ENCODE measurements at places on chromosomes 6 and 20. TPM values are rescaled to one million over a fixed set of nuclear protein-coding genes. Genes with fewer than 3 reads are reported as not detected.

WASF1 gene
- 12.9 TPM for total RNA-seq

TMEM63B gene
- 71.8 TPM for total RNA-seq

HS3ST5 gene
- total RNA-seq = 0.26 TPM

OXT gene
- total RNA-seq = 0.46 TPM

FIG4 gene
- 19.7 TPM for total RNA-seq

CPXM1 gene
- total RNA-seq = 6.8 TPM

CYP39A1 gene
- 18.5 TPM for total RNA-seq

LY6G6D gene
- total RNA-seq = not detected

PRRT1 gene
- total RNA-seq = 3.7 TPM

ARMH2 gene
- not detected for total RNA-seq

TINAG gene
- 8.8 TPM for total RNA-seq

CUL9 gene
- 50.0 TPM for total RNA-seq

SPATA25 gene
- 2.8 TPM for total RNA-seq

CTCFL gene
- total RNA-seq = 0.17 TPM

RUNX2 gene
- 5.3 TPM for total RNA-seq

METTL24 gene
- total RNA-seq = 15.7 TPM

RIMS4 gene
- total RNA-seq = 0.06 TPM

NOL7 gene
- 54.5 TPM for total RNA-seq

SCRT2 gene
- not detected for total RNA-seq

TNNC2 gene
- total RNA-seq = 0.81 TPM

DSP gene
- total RNA-seq = 79.1 TPM

BPIFB4 gene
- not detected for total RNA-seq

RIPPLY2 gene
- not detected for total RNA-seq

All from mucosa of gallbladder (tissue), 1 donor.